ENCODE measurements at places on chromosomes 11 and 22.
A peak's percentile ranks its signal among the peaks of the same experiment; 100 is the strongest.

DNA sequence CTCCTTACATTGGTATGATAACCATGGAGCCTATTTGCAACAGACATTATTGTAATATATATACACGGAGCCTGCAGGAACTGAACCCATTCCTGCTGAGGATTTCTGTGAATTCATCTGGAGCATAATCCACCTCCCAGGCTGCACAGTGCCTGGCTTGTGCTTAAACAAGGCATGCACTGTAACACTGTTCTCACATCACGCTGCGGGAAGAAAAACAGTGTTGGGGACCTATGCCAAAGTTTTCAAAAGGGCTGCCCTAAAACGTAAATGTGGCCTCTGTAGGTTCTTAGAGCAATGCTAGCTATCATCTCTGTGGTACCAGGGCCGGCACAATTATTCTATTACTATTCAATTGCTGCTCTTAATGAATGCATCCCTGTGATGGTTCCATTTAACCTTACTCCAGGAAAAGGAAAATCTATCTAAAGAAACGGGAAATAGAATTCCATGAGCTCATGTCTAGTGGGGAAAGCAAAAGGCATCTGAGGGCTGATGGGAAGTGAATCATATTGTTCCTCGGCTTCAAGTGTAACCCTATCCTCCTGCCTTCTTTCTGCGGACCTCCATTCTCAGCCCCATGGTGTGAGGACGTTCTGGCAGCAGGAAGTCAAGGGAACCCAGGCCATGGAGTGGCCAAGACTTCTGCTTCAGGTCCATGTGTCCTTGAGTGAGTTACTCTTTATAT, 525.5 kb downstream of the SOX6 start:
- no peak for ATAC-seq

DNA sequence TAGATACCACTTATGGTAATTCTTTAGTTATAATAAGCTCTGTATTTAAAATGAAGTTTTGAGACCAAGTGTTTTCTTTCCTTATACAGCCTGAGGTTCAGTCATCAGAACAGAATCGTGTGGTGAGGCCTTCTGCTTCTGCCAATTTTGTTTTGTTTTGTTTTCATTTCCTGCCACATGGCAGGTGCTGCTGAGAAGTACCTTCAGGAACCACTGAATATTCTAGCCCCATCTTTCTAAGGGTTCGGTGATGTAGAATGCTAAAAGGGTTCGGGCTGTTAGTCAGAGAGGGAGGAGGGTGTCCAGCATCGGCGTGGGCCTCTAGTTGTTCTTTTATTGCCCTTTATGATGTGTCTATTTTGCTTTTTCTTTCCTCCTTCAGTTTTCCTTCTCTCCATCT, 25.8 kb downstream of the TNRC6B start:
- 0 out of 3 replicates have a peak, but pooled peaks have one; percentile 35 for ATAC-seq

- ATAC-seq, result no peak
Observed at GRCh38 chr11:70481625-70482528, 83.5 kb downstream of the CTTN start.

DNA sequence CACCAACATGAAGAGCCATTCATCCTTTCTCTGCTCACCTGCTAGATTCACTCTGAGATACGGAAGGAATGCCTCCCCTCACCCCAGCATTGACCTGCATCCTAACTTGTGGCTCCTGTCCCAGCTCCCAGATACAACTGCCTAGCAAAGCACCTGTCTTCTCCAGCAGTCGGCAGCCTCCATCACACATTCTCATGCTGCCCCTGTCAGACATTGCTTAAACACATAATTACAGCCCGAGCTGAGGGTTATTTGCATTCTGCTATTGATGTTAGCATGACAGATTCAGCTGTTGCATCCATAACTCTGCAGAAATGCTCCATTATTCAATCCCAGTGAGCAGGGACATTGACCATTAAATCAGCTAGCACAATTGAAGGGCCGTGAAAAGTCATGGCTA, 184.4 kb upstream of the NARS2 start:
- ATAC-seq, result no peak

DNA sequence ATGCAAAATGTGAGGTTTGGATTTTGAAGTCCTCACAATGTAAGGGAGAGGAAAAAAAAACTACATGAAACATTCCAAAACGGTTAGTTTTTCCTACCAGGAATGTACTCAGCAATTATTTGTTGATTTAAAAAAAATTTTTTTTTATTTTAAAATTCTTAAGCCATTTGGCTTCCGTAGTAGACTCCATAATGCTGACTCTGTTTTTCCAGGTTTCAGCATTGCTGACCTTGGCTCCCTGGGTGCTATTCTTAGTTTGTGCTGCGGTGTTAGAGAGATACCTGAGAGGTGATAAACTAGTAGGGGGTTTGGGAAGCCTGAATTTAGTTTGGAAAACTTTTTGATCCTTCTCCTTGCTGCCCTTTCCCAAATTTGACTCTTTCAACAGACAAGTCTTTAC, 10.6 kb downstream of the STT3A start:
- no peak for ATAC-seq

DNA sequence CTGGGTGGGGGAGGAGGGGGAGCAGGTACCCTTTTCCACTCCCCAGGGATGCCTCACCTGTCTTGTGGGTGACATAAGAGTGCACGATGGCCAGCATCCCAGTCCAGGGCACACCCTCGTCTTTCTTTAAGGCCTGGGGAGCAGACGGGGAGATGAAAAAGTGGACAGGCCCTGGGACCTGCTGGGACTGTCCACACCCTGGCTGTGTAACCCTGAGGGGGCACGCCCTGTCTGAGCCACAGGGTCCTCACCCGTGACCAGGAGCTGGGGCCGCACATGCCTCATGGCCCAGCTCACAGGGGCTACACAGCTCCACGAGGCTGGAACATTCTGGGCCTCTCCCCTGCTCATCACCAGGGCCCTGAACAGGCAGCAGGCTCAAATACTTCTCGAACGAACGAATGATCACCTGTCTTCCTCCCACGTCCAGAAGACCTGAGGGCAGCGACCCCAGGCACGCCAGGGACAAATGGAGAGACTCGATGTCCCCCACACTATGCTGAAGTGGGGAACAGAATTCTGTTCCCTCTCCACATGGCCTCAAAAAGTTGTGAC, 123.9 kb downstream of the PHF21B start:
- ATAC-seq, result no peak

- no peak for ATAC-seq
Observed at GRCh38 chr11:116701876-116702275, 70.9 kb downstream of the BUD13 start.

DNA sequence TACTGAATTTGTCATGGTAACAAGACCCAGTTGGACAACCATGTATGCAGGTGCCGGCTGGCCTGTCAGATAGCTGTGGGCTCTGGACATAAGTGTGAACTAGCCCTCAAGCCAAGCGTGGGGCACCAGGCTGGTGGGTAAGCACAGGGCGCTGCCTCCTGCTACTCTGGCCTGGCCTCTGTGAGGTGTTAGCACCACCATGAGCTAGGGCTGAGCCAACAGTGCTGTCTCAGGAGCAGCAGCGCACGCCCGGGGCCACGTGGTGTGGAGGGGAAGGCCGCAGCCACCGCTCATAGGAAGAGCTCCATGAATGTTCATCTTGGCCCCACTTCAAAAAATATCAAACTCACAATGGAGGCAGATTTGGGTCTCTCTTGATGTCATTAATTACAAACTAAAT, 35.3 kb upstream of the GNB1L start:
- no peak for ATAC-seq

DNA sequence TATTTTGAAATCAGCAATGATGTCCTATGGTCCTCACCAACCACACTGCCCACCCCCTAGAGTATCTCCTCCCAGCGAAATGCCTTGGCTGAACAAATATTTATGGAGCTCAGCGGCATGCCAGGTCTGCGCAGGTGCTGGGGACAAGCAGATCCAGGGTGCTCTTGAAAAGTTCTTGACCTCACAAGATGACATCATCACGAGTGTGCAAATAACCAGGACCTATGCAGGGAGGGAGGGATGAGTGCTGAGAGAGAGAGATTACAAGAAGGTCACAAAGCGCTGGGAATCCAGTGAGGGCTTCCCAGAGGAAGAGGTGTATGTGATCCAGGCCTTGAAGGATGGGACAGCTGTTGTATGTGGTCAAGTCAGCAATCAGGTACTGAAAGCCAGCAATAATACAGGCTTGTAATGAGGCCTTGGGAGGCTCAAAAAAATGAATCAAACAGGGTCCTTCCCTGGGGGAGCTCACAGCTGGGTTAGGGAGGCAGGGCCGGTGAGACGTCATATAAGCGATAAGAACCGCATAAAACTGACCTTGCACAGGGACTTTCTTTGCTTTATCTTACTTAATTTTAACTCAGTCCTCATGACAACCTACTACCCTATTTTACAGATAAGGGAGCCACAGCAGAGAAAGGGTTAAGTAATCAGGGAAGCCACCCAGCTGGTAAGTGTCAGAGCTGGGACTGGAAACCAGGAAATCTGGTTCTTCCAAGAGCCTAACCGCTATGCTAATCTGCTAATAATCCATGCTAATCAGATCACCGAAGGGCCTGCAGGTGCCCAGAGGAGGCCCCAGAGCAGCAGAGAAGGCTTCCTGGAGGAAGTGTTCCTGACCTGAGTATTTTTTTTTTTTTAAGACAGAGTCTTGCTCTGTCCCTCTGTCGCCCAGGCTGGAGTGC, 8.2 kb downstream of the ARRB1 start:
- ATAC-seq, result no peak

DNA sequence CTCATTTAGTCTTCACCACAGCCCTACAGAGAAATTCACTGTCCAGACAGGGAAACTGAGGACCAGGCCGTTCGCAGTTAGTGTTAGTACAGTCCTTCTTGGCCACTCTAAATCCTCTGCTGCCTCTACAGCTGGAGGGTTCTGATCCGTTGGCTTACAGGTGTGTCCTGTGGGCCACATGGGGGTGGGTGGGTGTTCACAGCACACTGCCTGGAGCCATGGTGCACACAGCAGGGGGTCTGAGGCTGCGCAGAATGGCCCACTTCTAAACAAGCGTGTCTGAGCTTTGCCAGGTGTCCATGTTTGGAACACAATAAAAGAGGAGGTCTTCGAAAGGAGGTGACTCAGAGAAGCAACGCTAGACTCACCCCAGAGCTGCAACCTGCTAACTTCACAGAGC, 249.0 kb downstream of the ST3GAL4 start:
- ATAC-seq, result no peak

DNA sequence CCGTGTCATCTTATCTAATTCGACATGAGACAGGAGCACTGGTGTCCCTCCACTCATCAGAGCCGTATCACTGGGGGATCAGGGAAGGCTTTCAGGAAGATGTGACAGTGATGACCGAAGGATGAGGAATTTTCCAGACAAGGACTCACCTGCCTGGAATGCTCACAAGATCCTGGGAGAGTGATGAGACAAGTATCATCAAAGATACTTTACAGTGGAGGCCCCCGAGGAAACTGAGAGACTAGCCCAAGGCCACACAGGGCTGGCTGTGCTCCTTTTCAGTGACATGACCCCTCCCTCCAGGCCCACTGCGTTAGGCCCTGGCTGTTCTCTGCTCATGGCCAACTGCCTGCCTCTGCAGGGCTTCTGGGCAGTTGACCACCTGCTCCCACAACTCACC, 13.0 kb downstream of the CLPB start:
- no peak for ATAC-seq

DNA sequence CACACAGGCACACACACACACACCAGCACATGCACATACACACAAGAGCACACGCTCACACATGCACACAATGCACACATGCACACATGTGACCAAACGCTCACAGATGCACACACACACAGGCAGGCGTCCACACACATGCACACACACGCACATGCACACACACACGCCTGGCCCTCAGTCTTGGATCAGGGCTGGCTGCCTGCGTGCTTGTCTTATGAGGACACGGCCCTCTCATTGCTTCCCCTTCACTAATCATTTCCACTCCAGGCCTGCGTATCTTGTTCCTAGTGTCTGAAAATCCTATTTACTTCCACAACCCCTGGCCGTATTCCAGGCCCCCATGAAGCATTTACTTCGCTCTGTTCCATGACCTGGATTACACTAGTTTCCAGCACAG, 740.5 kb downstream of the BRD1 start:
- ATAC-seq, result no peak

GRCh38 chr11:856397-856796, 13.7 kb downstream of the TSPAN4 start:
- ATAC-seq, result no peak

GRCh38 chr22:49691256-49691655, 136.4 kb downstream of the BRD1 start:
- ATAC-seq, result no peak

GRCh38 chr11:19345848-19346681, 105.3 kb upstream of the E2F8 start:
- peak; percentile 41 for ATAC-seq

DNA sequence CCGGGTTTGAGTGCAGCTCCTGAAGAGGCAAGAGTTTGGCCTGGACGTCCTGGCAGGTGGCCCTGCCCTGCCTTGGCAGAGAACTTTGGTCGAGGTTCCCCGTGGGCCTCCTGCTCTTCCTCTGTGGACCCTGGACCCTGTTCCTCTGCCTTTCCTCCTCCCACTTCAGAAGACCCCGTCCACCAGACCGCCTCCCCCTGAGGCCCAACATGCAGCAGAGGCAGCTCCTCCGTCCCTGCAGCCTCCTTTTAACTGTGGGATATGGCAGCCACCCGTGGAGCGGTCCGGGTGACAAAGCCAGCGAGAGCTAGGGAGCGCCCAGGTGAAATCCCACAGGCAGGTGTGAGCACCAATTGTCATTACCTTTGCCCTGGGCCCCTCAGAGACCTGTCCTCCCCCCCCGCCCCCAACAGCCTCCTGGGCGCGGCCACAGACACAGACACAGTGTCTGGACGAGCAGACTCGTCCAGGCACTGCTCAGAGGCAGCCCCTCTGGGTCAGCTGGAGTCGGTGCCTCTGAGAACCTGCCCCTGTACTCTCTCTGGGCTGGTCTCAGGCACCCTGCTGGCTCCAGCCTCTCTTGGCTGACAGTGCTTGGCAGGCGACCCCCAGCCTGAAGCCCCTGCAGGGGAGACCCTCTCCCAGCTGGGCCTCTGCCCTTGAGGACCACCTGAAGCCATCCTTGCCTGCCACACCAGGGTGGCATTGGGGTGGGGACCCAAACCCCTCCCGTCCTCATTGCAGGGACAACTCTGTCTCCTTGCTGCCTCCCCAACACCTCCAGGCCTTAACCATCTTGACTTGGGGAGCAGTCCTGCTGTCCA, 4.1 kb upstream of the PTDSS2 start:
- no peak for ATAC-seq

DNA sequence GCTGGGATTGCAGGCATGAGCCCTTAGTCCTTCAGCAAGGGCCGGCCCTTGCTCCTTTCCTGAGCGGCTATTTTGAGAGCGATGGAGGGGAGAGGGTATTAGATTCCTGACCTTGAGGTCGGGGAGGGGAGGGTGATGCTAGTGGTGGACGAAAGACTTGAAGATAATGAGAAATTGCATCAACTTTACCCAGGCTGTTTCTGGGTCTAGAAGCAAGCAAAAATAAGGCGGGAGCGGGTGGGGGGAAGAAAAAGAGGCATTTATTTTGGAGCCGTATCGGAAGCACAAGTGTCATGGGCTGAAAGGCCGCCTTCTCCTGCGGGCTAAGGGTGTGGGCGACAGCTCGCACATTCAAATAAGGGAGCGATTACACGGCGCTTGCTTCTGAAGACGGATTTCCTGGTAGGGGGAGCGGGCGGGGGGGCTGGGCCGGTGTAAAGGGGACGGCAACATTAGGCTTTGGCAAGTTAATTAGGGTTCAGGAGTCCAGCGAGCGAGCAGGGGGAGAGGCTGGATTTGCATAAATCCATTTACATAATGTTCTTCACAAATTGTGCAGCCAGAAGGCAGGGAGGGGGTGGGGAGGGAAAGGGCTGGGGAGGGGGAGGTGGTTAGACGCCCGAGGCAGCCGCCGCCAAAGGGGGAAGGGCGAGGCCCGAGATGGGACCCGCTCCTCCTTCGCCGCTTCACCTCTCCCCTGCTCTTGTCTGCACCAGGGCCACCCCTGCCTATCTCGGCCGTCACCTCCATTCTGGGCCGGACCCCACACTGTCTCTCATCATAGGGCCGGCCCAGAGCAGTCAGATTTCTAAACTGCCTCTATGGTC, 245.9 kb downstream of the MIAT start:
- no peak for ATAC-seq

All from SK-N-SH treated with all-trans-retinoic acid at 6 μM for 48 hours (cell line).